ENCODE measurements at places on chromosomes 5 and 9. TPM values are rescaled to one million over a fixed set of nuclear protein-coding genes. Genes with fewer than 3 reads are reported as not detected.

DNA sequence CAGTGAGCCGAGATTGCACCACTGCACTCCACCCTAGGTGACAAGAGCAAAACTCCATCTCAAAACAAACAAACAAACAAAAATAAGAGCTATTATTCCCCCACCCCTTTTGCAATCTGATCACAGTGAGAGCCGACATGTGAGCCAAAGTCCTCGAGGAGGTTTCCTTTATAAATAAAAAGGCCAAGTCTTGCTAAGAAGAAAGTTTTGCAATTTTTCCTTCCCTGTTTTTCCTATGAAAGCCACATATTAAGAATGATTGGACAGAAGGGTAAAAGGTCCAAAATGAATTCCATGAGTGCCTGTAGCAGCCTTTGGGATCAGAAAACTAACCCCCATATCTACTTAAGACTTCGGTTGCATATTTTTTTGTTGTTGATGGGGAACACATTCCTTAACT is 179.7 kb downstream of the TSSK1B start:
- DNase-seq: no peak

GRCh38 chr5:6837519-6838110 is 124.4 kb downstream of the TENT4A start:
- no peak for DNase-seq

FAM170A gene
- not detected for total RNA-seq

PMPCA gene
- 64.8 TPM for total RNA-seq

GAPT gene
- not detected for total RNA-seq

DNA sequence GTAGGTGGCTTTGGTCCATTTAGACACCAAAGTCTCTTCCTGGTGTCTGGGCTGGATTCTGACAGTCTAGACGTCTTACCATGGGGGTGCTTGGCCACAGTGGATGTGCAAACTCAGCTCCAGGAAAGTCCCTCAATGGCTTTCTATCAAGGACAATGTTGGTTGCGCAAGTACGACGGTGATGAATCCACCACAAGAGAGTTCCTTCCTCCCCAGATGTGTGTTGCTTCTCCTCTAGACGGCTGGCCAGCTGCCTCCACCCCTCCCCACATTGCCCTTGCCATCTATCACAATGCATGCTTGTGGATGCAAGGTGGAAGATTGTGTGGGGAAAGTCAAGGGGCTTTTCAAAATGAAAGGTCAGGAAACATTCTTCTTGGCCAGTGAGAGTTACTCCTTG is 89.7 kb upstream of the IRX2 start:
- no peak for DNase-seq

DNA sequence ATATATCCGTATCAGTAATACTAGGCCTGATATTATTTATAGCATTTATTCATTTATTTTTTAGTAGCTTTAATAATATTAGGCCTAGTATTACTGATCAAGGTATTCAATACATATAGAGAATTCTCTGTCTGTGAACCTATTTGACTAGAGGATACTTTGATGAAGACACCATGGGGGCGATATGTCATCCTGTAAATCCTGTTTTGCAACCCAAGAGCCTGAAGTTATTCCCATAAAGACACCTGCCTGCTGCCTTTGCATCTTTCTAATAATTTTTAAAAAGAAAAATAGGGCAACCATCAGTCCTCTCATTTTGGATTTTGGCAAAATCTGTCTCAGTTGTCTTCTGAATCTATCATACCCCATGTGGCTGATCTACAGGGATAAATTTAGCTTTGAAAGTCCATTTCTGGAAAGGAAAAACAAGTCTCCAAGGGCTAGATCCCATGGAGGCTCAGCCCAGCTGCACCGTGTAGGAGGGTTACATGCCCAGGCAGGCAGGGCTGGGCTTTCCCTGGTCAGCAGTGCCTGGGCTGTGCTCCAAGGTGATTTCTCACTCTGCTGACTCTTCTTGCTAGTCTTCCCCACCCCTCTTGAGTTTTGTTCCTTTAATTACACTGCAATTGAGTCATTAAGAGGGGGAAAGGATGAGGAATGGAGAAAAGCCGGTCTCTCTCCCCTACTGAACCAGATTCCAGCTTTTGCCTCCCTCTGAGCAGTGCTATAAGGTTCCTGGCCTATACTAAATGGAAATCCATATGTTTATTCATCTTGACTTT is 169.0 kb downstream of the TRIM32 start:
- no peak for DNase-seq

PRRX2 gene
- total RNA-seq: 4.9 TPM

UNC5A gene
- 0.15 TPM for total RNA-seq

GRCh38 chr9:112112519-112112918 is 62.6 kb downstream of the SUSD1 start:
- no peak for DNase-seq

DNA sequence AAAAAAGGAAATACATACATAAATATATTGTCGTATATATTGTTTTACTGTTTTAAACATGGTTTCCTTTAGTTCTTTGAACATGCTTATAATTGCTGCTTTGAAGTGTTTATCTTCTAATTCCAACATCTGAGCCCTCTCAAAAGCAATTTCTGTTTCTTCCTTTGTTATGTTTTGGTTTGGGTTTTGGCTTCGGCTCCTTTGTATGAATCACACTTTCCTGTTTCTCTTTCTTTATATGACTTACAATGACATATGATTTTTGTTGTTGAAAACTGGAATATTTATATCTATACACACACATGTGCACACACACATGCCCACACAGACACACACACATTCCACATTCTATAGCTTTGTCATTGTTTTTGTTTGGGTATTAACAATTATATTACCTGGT is 1206.7 kb downstream of the CDH12 start:
- no peak for DNase-seq

Measured in chondrocyte (in vitro differentiated cells).